Activated CD4-positive, CD25-positive, alpha-beta regulatory T cell (primary cell): ENCODE measurements at places on chromosomes 1 and 21.

DNA sequence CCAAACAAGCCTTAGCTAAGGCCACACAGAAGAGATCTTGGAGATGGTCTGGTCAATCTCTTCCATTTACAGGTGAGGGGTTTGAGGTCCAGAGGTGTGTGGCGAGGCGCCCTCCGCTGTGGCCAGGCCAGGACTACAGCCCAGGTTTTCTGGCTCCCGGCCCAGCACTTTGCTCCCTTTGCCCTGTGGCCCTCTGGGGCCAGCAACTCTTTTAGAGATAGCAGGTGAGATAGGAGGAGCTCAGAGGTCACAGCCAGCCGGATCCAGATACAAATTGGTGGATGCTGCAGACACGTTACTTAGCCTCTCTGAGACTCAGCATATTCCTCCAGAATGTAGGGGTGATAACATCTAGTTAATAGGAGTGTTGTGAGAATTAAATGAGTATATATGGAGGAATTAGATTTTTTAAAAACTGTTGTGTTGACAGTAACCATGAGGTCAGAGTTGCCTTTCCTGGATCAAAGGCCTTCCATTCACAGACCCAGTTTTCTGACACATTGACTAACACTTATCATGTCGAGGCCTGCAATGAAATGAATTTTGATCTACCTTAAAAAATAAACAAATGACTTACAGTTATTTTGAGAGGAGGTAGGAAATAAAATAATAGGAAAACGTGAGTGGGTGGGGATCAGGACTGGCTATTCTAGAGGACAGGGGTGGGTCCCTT lies 16.6 kb downstream of the TEX35 start:
- no peak for DNase-seq

DNA sequence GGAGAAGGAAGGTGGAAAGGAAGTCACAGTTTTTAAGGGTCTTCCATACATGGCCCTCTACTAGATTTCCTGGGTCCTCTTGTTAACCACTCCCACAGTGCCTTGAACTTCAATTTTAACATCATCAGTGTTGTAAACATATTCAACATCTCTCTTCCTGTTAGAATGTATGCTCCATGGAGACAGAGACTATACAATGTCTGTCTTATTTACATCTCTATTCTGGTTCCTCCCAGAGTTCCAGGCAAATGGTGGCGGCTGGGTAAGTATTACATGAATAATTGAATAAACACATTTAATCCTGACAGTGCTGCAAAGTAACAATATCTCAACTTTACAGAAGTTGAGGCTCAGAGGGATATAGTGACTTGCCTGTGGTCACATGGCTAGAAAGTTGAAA lies 40.3 kb downstream of the CDC7 start:
- no peak for DNase-seq

DNA sequence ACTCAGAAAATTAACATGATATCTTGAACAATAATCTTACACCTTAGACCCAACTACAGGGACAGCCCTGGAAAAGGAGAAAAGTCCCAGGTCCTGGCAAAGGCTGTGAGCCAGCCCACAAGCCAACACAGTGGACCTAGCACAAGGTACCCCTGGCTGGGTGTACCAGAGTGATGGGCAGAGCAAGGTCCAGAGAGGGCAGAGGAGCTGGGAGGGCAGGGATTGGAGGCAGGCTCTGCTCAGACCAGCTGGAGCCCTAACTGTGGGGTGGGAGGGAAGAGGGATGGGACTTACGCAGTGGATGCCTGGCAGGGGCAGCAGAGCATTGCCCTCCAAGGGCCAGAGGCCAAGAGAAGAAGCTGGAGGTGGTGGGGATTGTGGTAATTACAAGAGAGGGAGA lies 101.6 kb downstream of the KCND3 start:
- no peak for DNase-seq

DNA sequence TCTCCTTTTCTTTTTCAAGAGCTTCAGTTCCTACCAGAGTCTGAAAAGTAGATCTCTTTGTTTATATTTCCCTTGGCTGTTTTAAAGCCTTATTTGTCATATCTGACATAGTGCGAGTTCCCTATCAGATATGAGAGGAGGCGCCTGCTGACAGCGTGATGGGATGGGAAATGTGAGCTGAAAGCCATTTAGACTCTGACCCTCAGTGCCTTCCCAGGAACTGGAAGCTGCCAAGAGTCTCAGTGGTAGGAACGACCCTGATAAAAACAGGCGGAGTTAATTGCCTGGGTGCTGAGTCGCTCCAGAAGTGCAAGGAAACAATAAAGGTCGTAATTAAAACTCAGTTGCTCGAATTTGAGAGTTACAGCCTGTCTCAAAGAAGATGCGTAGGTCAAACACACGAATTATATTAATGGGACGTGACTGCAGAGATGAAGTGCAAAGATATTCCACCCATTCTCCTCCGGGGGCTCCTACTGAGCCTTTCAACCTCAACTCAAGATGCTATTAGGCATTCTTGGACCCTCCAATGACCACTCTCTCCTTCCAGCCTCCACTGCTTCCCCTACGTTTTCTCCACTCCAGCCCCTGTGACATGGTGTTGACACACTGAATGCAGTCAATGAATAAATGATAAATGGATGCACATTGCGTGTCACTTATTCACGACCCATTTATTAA lies 84.6 kb downstream of the KAZN start:
- no peak for DNase-seq

DNA sequence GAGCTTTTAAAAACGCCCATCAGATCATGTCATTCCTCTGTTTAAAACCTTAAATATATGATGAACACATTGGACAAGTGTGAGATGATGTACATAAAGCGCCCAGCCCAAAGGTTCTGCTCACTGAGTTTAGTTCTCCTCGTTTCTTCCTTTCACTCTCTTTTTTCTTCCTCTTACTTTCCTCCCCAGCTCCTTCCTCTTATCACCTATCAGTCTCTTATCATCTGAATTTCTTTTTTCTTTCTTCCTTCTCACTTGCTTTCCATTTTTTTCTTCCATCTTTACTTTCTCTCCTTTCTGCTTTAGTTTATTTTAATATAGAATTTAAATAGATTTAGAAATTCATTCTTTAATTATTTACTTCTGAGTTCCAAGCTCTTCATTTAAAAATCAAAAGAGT lies 17.8 kb upstream of the POGZ start:
- no peak for DNase-seq

DNA sequence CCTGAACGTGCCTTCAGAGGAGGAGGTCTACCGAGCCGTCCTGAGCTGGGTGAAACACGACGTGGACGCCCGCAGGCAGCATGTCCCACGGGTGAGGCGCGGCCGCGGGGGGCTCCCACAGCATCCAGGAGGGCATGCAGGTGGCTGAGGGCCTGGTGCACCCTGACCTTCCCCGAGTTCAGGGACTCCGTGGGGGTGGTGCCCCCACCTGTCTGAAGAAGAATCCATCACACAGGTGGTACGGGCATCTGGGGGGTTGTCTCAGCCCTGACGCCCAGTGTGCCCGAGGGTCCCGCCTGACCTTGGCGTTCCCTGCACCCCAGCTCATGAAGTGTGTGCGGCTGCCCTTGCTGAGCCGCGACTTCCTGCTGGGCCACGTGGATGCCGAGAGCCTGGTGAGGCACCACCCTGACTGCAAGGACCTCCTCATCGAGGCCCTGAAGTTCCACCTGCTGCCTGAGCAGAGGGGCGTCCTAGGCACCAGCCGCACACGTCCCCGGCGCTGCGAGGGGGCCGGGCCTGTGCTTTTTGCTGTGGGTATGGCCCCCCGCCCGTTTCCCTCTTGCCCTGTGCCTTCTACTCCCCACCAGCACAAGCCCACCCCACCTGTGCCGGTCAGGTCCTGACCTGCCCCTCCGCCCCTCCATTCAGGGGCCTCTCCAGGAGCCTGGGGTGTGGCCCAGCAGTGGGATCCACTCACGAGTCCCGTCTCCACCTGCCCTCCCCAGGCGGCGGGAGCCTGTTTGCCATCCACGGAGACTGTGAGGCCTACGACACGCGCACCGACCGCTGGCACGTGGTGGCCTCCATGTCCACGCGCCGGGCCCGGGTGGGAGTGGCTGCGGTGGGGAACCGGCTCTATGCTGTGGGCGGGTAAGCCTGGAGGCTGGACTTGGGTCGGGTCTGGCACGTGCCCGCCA lies 2.3 kb downstream of the KLHL17 start:
- DNase-seq: no peak

DNA sequence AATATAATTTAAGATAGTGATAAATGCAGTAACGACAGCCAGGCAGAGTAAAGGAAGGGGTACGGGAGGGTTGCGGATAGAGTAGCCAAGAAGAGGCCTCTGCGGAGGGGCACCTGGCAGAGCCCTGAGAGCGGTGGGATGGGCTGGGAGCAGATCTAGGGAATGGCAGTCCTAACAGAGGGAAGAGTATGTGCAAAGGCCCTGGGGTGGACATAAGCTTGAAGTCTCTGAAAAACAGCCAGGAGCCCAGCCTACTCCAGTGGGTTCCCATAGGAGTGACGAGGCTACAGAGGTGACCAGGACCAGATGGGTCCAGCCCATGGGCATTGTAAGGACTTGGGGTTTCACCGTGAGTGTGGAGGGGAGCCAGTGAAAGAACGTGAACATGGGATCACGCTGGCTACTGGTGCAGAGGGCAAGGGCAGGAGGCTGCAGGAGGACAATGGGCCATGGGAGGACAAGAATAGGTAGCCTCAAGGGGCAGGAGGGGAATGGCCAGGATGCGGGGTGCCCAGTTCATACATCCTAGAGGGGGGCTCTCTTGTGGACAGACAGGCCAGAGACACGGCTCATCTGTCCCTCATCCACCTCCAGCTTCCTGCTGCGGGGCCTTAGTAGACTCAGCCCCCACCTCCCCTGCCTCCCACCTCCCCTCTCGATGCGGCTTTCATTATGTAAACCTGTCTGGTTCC lies 185.7 kb upstream of the VAMP3 start:
- no peak for DNase-seq

- DNase-seq: no peak
Measured at GRCh38 chr1:67224856-67225255, 58.6 kb downstream of the IL23R start.

DNA sequence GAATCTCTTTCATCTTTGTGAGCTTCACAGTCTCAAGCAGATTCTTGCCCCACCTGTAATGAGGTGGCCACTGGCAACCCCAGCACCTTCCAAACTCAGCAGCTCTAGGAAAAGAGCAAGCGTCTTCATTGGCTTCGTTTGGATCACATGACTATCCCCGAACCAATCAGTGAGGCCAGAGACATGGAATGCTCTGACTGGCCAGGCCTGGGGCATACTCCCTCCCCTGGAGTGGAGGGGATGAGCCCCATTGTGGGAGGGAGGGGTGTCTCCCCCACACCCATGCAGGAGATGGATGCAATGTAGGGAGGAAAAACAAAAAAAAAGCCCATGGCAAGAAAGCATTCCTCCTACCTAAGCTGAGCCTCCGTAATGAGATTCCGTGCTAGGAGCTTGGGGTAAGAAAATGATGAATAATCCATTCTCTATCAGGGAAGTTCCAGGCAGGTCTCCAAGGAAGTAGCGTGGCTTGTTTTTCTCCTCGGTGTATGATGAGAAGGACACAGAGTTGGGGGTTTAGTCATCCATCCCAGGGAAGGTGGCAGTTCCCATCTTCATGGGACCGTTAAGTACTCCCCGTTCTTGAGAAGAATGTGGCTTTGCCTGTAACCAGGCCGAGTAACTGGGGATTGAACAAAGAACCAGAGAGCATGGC lies 32.7 kb downstream of the FHAD1 start:
- no peak for DNase-seq

DNA sequence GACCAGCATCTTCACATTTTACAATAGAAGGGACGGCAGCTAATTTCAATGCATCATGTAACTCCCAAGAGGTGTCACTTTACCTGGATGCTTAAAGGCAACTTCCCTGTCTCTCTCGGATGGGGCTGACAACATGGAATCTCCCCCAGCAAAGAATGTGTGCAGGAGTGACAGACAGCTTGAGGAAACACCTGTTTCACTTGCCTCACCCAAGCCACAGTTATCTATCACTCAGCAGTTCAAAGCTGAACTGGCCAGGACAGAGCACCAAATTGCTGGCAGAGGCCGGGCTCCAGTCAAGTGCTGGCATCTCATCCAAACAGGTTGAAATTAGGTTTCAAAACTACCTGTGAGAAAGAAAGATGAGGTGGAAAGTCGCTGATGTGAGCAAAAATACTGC lies 538.0 kb upstream of the PLXNA2 start:
- DNase-seq: no peak

DNA sequence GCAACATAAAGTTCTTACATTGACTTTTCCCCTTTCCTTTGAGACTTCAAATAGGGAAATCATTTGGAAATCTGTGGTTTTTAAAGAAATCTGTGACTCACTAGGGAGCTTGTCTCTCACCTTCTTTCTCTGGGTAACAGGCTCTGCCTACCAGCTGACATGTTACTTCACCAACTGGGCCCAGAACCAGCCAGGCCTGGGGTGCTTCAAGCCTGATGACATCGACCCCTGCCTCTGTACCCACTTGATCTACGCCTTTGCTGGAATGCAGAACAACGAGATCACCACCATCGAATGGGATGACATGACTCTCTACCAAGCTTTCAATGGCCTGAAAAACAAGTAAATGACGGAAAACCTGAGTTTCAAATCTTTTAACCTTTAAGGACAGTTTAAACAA lies 9.2 kb upstream of the CHIA start:
- DNase-seq: no peak

DNA sequence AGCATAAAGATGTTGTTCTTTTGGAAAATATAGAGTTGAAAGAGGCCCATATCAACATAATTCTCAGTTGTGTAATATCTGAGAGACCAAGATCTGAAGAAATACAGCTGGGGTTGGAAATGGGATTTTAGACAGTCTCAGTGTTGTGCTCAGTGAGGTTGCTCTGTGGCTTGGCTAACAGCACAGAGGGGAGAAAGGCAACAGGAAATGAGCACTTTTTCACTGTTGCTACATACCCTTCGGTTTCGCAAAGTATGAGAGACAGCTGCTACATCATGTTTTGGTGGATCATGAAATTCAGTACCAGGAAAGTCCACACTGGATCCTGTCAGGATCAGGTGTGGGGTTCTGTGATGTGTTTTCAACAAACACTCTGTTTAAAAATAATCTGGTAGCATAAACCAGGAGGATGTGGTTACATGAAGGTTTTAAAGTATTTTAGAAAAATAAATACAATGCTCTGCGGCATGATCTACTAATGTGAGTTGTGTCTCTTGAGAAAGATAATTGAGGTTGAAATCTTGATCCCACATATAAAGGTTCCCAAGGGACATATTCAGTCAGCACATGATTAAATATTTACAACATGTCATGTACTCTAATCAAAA lies 7.0 kb upstream of the GPR88 start:
- DNase-seq: no peak

DNA sequence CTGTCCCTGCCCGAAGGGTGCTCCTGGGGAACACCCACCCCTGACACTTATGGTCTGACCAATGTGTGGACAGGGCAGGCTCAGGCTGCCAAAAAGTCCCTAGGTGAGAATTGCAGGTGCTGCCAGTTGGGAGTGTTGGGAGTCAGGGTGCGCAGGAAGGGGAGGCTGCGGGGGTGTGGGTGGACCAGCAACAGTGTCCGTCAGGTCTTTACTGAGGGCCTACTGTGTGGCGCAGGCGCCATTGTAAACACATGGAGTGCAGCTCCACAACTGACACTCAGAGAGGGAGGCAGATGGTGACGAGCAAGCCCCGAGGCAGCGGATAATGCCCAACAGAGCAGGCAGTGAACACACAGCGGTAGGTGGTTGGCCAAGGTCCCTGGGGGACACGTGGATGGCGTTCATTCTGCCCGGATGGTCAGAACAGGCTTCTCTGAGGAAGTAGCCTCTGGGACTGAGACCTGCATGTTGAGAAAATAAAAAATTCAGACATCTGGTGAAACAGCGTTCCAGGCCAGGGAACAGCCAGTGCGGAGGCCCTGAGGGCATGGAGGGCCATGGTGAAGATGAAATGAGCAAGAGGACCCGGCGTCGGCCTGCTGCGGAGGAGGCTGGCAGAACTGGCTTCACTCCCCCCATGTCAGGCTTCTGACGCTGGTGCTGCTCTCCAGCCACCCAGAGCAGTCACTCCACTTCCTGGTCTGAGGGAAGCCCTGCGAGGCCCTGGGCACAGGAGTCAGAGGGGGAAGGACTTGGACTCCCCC lies 136.2 kb upstream of the ZBTB40 start:
- DNase-seq: no peak
